SIG-M5 (cell line): ENCODE measurements at places on chromosomes 13 and 19.

DNA sequence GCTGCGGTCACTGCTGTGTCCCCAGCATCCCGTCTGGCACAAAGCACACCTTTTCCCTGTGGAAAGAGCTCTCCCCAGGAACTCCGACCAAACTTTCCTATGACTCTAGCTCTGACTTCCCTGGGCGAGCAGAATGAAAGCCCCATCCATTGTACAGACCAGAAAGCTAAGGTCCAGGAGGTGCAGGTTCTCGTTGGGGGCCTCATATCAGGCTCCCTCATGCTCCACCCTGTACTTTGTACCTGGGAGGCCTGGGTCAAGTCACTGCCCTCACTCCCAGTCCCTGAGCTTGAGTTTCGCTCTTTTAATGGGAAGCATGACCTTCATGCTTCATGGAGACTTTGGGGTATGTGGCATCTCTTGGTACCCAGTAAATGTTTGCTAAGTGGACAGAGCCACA, 18.4 kb downstream of the CYTH2 start:
- DNase-seq, result no peak

DNA sequence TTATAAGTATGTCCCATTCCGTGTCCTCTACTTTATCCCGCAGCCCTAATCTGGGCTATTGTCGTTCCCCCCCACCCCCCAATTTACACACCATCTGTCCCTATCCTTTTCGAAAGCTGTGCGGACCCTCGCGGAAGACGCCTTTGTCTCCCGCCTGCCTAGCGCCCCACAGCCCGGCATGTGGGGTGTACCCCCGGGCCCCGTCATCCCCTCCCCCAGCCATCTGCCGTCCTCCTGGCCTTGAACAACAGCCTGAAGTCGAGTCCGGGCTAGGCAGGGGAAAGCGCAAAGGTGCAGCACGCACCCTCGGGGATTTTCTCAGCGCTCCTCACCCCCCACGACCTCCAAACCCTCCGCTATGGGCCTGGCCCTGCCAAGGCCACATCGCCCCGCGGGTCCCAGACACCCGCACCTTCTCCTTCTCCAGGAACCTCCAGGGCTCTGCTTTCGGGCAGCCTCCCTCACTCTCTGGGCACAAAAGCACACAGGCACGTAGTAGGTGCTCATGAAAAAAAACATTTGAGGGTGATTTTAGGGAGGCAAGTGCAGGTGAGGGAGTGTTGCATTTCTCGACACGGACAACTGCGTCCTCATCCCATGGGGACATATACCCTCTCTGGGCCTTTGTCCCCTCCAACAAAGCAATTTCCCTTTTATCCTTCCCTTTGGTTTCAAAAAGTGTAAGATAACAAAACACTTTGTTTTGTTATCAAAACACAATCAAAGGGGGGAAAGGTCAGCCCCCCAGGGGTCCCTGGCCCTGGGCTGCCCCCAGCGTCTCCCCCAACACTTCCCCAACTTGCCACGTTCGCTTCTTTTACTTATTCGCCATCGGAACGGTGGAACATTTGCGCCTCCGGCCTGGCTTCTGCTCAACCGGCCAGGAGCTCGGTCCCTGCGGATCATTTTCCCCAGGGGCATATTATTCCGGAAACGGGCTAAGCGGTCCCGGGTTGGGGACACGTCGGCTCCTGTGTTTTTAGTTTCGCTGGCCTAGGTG, 16.4 kb downstream of the CCDC124 start:
- DNase-seq, result no peak

DNA sequence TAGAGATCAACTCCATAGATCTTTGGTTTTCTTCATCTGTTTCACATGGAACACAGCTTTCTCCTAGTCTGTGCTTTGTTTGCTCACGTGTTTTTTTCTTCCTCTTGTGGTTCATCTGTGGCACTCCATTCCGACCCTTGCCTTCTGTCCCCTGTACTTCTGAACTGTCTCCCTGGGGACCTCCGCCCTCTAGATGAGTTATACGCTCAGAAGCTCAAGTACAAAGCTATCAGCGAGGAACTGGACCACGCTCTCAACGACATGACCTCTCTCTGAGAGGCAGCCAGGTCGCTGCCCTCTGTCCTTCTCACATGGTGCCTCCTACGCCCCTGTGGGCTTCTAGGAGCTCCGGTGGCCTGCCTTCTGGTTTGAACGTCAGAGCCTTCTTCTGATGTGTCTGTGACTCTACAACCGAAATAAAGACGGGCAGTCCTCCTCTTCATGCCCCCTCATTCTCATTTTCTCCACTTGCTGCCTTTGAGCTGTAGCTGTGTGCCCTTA, 16.6 kb upstream of the RAB8A start:
- DNase-seq, result no peak

- DNase-seq, result no peak
These were observed 38.8 kb downstream of the ARHGEF7 start for GRCh38 chr13:111153977-111154332.

DNA sequence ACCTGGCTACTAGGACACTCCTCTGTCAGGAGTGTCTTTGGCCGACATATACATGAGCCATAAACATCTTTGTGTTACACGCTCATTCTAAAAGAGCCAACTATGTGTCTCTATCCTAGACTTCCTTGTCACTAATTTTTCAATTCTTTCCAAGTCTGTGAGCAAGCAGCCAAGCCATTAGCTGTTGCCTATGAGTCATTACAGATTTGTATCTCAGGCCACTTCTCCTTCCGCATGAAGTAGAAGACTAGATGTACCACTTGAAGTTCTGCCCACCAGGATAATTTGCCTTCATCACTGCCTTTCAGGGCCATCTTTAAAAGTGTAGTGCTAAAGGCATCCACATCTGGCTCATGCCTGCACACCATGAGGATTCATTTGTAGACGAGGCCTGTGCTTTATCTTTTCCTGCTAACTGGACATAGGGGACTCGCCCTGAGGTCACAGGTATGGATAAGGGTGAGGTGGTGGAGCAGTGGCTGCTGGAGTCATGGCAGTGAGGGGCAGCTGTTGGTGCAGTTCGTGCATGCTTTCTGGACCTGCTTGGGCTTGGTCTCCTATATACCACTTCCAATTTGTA, 126.1 kb upstream of the KL start:
- DNase-seq, result no peak

DNA sequence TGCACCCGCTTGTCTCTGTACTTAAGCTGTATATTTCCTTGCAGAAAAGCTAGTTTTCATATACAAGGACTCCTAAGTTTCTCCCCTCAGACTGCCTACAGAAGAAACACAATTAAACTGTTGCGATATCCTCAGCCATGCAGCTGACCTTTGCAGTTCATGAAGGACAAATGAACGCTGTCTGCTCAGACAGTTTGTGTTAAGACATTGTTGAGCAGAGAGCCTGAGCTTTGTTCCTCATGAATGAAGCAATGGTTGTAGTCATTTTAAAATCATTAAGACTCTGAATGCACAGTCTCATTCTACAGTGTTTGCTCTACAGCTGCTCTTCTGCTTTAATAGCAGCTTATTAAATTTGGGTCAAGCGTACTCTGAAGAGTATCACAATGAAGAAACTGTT, 23.2 kb upstream of the MAB21L1 start:
- DNase-seq, result no peak

GRCh38 chr19:35206379-35206778, 22.2 kb downstream of the FAM187B start:
- DNase-seq, result no peak

DNA sequence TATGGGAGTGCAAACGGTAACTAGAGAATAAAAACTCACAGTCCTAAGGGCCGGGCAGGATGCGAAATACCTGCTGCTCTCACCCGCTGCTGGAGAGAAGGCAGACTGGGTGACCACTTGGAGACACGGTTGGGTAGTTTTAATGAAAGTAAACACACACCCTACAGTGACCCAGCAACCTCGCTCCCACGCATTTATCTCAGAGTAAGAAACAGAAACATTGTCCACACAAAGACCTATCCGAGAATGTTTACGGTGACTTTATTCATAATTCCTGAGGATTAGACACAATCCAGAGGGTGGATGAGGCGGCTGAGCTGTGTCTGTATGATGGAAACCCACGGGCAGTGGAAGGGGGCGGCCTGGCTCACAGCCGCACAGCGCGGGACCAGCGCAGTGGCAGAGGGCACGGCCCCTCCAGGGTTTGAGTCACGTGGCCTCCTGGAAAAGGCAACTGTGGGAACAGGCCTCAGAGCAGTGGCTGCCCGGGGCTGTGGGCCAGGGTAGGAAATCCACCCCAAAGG, 73.5 kb upstream of the C13orf46 start:
- no peak for DNase-seq

- no peak for DNase-seq
These were observed at the start of gene FXYD7 for GRCh38 chr19:35143231-35143715. TSS of gene FXYD7 (plus strand) at chr19:35143255. CDS start at chr19:35143334, 79 bp downstream.

- DNase-seq, result peak; percentile 6
These were observed 43.8 kb downstream of the DCT start for GRCh38 chr13:94435604-94436226.

DNA sequence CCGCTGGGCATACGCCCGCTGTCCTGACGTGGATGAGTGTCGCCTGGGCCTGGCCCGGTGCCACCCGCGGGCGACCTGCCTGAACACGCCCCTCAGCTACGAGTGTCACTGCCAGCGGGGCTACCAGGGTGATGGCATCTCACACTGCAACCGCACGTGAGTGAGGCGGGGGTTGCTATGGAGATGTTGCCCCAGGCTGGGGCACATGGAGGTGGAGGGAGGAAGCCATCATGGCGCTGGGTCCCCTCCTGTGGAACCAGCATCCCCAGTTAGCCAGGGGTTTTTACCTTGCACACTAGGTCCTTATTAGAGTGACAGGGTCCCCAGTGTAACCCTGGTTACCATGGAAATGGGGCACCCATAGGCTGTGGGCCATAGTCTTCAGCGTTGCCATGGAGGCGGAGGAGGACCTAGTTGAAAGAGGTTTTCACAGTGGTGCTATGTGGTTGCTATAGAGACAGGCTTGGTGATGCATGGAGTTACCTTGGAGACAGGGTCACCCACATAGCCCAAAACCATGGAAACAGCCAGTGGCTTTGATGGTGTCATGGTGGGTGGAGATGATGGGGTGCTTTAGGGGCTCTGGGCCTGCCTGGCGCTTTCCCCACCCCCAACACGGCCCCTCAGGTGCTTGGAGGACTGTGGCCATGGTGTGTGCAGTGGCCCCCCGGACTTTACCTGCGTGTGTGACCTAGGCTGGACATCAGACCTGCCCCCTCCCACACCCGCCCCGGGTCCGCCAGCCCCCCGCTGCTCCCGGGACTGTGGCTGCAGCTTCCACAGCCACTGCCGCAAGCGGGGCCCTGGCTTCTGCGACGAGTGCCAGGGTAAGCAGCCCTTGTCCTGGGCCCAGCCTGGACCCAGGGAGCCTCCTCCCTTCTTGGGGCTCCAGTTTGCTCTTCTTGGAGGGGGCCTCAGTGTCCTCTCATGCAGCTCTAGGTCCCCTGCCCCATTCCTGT, 27.1 kb downstream of the MEGF8 start:
- no peak for DNase-seq

- DNase-seq, result no peak
These were observed 28.3 kb downstream of the IL12RB1 start for GRCh38 chr19:18058208-18059009.

- no peak for DNase-seq
These were observed 6.8 kb downstream of the GPC5 start for GRCh38 chr13:91405240-91405639.
